ENCODE measurements at places on chromosomes 11 and 22.

GRCh38 chr22:47102648-47103047, 340.2 kb downstream of the TBC1D22A start:
- no peak for DNase-seq

- DNase-seq: no peak
Observed at GRCh38 chr22:44408829-44409192, 89.2 kb downstream of the RTL6 start.

GRCh38 chr11:122679466-122679865, 23.9 kb downstream of the UBASH3B start:
- DNase-seq: no peak

DNA sequence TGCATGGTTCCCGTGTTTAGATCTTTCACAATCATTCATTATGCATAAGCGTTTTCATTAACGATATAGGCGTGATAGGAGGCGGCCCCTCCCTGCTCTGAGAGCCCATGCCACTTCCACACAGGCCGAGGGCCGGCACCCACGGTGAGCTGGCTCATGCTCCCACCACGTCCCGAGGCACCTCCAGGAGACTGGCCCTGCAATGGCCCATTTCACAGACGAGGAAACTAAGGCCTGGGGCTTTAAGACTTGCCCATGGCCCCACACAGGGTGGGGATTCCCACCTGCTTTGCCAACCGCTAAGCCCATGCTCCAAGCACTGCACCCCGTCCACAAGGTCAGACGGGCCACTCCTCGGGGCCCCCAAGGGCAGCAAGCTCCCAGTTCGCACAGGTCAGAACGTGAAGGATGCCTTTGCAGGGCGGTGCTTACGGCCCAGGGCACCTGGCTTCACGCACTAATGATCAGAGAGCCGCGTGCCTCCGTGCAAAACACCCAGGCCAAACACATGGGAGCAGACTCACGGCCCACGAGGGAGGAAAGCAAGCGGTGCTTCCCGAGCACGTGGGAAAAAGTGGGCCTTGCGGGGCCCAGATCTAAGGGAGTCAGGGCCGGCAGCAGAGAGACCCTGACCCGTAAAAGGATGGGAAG, 8.3 kb downstream of the OSBPL5 start:
- DNase-seq: no peak

DNA sequence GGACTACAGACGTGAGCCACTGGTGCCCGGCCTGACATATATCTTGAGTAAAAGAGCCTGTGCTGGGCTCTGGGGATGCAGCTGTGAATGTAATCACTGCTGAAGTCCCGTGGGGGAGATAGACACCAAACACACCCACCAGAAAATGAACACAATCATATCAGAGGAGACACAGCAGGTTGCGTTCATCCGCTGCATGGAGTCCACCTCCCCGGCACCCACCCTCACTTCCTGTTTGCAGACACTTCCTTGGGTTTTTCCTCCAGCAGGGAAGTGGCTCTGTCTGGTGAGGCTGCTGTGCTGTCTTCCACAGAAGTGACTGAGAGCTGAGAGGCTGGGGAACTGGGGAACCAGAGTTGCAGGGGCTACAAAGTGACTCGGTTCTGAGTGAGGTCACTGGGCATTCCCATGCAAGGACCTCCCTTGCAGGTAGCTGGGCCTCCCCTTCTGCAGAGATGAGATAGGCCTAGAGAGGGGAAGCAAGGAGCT, 7.2 kb downstream of the MICALL1 start:
- no peak for DNase-seq

DNA sequence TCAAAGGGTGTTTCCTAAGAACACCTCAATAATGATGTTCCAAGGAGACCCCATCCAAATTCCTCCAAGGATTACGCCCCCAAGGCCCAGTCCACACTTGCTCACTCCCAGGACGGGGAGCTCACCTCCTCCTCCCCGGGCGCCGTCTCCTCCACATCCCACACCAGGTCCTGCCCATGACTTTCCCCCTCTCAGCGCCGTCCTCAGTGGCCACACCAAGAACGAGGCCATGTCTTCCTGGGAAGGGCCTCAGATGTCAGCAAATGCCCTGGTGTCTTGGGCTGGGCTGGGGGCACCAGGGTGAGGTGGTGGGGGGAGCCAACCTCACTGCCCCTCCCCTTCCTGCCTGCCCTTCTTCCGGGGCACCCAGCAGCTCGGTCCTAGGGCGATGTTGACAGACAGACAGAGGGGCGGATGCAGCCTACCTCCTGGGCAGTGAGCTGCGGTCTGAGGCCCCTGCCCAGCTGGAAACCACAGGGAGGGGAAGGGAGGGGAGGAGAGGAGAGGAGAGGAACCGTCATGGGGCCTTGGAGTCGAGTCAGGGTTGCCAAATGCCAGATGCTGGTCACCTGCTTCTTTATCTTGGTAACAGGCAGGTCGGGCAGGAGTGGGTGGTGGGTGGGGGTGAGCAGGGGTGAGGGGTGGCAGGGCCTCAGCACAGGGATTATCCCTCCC, at the start of the genes C11orf21 and TSPAN32:
C11orf21 (minus strand) TSS at position 288 of the 675 bp plus-strand sequence; CDS start at position 178, 110 bp downstream.
TSPAN32 (plus strand) TSS at position 383 of the 675 bp plus-strand sequence; CDS start at position 520, 137 bp downstream.
- DNase-seq: no peak

DNA sequence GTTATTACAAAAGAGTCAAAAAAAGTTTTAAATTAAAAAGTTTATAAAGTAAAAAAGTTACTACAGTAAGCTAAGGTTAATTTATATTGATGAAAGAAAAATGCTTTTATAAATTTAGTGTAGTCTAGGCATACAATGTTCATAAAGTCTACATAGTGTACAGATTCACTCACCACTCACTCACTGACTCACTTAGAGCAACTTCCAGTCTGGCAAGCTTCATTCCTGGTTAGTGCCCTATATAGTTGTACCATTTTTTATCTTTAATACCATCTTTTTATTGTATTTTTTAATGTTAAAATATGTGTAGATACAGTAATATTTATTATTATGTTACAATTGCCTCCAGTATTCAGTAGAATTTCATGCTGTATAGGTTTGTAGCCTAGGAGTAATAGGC, 2.6 kb upstream of the MMP10 start:
- DNase-seq: no peak

GRCh38 chr11:57410287-57410686, 16.6 kb downstream of the SLC43A3 start:
- no peak for DNase-seq

- no peak for DNase-seq
Observed at GRCh38 chr11:103683576-103683975, 352.9 kb upstream of the DDI1 start.

DNA sequence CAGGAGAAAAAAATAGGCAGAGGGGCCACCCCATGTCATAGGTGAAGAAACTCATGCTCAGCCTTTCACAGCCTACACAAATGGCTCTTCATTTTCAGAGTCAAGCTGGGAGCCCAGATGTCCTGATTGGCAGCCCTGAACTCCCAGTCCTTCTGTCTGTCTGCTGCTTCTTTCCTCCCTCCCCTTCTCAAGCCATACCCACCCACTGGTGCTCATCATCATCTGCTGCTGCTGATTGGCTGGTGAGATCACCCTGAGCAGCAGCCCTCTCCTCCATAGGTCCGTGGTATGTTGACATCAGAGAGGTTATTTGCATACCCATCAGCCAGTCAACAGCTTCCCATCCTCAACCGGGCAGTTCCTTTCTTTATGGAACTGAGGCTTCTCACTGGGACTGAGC, 46.1 kb upstream of the PRDM11 start:
- no peak for DNase-seq

DNA sequence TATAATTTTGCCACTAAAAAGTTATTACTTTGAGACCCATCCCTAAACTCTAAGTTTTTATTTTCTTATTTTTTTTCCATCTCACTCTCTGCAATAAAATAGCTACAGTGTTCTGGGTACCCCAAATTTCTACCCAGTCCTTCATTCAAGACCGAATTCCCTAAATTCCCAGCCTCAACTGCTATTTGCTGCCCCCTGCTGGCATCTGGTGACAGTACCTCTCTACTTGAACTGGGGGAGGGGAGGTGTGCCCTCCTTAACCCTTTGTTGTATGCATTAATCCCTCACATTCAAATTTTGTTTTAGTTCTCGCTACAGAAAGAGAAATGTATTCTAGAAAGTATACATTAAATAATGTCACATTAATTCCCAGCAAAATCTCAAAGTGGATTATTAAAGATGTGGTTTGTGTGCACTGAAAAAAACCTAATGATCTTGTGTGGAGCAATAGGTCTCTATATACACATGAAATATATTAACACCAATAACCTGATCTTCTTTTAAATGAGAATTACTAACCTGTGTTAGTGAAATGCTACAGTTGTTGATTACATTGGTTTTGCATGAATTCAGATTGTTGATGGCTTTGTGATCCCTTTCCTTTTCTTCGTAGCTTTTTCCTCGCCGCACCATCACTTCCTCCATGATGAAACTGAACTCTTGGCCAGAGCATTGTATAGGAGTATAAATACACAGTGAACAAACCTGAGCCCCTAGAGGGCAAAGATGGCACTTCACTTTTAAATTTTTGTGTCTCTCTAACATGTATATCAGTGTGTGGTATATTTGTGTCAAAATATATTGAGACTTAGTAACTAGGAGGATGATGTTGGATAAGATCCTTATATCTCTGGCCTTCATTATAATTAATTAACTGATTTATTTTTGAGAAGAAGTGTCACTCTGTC, 590.0 kb downstream of the METTL15 start:
- DNase-seq: no peak

DNA sequence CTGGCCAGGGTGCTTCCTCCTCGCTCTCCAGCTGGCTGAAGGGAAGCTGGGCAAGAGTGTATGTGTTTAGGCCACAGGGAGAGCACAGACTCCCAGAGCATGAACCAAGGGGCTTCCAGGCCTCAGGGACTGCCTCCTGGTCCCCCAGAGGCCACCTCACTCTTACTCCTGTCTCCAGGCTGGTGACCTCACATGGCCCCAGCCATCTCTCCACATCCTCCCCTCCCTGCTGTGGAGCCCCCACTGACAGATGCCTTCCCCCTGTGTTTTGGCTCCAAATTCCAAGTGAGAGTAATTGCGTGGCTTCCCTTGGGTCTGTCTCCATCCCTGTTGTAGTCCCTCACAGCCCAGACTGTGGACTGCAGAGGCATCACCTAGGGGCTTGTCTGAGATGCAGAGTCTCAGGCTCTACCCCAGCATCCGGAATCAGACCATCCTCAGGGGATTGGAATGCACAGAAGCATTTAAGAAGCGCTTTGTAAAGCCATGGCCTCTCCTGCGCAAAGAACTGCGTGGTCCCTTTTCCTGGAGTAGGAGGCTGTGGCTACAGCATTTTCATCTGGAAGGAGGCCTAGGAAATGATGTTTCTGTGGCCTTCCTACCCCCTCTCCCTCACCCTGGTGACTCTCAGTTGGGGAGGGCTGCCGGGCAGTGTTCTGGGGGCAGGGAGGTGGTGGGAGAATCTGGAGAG, 91.1 kb downstream of the ATXN10 start:
- no peak for DNase-seq

GRCh38 chr11:93623179-93623578, 38.3 kb upstream of the CEP295 start:
- no peak for DNase-seq

DNA sequence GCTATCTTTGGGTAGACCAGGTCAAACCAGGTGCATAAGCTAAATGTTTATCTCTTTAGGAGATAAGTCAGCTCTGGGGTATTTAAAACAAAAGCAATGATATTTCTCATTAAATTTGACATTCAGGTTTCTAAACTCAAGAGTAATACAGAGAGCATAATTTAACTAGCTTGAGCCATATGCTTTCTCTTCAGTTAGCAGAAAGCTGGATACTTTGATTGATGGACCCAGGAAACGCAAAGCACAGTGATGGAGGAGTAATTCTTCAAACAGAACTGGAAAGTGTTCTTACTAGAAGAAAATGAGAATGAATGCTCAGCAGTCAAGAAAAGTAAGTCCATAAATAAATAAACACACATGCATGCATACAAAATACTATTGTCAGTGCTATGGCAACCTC, 885.7 kb upstream of the RAG2 start:
- no peak for DNase-seq

GRCh38 chr11:721247-721740, 15.3 kb downstream of the EPS8L2 start:
- DNase-seq: no peak

DNA sequence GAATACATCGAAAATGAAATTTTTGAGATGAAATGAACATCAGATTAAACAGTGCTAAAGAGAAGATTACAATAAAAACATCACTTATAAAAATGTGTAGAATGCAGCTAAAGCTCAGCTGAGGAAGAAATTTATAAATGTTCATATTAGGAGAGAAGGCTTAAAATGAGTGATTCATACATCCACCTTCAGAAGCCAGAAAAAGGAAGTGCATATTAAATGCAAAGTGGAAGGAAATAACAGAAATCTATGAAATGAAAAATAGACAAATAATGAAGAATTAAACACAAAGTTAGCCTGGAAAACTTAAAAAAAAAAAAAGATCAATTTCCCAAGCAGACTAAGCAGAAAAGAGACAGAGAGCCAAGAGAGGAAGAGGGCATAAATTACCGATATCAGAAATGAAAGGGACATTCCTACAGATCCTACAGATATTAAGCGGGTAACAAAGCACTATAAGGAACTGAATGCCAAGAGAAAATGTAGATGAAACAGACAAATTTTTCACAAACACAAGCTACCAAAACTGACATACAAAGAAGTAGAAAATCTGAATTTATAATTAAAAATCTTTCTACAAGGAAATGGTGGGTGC, 7.2 kb upstream of the MOB2 start:
- no peak for DNase-seq

GRCh38 chr22:40361100-40361499, 9.3 kb upstream of the SGSM3 start:
- DNase-seq: no peak

DNA sequence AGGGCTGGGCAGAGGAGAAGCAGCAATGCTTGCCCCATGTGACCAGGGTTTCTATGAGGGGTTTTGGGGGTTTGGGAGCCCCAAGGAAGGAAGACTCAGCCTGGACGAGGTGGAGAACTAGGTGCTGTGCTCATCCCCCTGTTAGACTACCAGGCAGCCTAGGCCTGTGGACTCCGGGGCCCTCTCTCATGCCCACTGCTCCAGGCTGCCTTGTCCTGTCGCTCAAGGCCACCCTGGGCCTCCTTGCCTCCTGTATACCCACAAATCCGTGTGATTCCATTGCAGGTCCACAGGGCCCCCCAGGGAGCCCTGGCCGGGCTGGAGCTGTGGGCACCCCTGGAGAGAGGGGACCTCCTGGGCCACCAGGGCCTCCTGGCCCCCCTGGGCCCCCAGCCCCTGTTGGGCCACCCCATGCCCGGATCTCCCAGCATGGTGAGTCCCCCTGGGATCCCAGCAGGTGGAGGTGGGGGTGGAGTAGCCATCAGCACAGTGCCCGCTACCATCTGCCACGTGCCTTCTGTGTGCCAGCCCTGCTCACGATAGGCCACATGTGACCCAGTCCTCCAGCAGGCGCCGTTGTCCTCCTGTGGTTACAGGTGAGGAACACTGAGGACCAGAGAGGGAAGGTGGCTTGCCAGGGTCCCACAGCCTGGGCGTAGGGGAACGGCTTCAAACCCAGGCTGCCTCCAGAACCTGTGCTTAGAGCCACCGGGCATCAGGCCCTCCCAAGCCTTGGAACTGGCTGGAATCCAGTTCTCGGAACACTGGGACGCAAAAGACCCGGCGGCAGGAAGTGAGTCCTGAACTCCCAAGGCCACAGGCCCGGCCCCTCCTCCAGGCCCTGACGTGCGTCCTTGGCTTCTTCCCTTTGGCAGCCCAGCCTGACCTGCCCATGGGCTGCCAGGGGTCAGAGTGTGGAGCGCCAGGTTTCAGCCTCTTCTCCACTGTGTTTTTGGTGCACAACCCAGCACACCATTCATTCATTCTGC, 26.6 kb downstream of the EMID1 start:
- no peak for DNase-seq

GRCh38 chr11:94641167-94641761, 74.1 kb downstream of the PIWIL4 start:
- DNase-seq: no peak

- DNase-seq: no peak
Observed at GRCh38 chr11:121109916-121110586, 9.0 kb downstream of the TECTA start.
